ENCODE measurements at places on chromosomes 7 and 10.

- no peak for DNase-seq
Observed at GRCh38 chr7:4707217-4707741, 25.2 kb downstream of the FOXK1 start.

GRCh38 chr10:112666094-112666493, 219.1 kb downstream of the VTI1A start:
- DNase-seq: no peak

DNA sequence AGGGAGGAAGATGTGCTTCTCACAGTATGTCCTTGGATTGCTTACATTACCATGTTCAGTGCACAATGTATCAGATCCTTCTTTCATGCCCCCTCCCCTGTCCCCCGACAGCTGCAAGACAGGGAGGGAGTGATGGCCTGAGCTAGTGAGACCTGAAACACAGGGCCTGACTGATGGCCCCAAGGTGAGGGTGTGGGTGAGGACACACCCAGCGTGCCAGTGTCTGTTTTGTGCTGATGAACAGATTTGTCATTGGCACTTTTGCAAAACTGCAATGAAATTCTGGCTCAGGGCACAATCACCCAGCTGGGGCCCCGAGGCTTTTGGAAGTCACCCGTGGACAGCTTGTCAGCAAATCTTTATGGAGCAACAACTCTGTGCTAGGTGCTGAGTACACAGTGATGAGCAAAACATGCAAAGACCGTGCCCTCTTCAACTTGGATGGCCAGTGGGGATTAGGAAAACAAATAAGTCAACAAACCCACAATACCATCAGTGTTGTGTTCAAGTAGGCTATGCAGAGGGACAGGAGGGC, 59.4 kb upstream of the EMX2 start:
- DNase-seq: no peak

GRCh38 chr10:2660276-2660675, 407.1 kb upstream of the PFKP start:
- DNase-seq: no peak

DNA sequence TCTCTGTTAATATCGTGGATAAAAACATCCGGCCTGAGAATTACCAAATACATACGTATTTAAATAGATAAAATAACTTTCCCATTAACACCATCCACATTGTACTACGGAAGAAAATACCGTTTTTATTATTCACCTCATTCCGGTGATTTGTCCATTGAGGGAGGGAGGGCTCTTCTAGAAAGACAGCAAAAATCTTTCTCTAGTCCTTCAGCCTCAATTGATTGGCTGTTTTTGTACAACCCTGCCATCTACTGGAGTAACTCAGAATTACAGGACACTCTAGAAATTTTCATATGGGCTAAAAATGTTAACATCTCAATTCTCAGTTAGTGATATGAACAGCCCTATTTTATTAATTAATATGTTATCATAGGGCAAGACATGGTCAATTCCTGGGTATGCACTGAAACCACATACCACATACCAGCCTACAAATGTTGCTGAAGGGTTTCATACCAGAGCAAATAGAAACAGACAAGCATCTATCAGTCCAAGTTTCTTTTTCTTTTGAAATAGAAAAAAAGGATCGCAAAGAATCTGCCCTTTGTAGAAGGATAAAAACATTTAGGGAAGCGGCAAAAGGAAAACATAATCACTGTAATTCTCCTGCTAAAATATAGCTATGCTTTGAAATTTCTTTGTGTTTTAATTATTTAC, 55.8 kb upstream of the CDCA7L start:
- no peak for DNase-seq

- no peak for DNase-seq
Observed at GRCh38 chr10:63268149-63268797, 135.1 kb downstream of the NRBF2 start.

DNA sequence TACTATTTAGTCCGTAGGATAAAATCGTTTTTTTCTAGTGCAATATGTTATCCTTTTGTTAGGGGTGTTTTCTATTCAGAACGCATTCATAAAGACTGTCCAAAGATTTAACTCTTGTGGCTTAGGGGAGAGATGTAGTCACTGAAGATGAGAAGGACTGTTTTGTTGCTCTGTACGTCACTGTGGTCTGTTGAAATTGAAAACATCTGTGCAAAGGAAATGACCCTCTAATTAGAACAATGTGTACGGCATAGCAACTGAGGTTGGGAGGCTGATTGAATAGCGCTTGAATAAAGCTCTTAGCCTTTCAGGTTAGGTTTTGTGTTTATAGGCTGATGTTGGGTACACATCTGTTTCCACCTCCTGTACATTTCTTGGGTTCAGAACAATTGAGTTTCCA, 453.4 kb upstream of the AKR1E2 start:
- DNase-seq: no peak

DNA sequence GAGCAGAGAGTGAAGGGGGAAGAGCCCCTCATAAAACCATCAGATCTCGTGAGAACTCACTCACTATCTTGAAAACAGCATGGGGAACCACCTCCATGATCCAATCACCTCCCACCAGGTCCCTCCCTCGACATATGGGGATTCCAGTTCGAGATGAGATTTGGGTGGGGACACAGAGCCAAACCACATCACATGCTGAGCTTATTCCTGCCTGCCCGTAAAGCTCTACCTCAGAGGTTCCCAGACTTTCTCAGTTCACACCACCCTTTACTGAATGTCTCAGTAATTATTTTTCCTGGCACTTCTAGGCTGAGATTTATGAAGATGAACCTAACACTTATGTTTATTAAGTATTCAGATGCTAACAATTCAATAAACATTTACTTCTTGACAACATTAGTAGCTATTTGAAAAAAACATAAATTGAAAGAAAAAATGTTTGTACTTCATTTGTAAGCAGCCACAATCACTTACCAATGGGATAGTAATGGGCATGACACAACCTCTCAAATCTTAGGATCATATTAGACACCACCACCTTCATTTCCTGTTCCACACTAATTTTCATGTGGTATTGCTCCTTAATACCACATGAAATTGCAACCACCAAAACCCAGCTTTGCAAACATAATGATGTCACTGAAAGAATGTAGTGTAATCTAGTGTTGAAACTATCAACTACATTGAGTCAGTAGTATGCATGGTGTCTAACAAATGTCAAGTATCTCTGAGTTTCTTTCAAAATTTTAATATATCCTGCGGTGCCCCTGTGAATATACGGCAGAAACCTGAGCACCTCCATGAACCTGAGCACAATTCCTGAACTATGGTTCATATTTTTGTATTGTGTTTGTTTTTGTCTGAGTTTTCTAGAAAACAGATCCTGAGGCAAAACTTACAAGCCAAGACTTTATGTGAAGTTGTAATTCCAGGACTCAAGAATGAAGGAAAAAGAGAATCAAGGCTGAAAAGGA, 4.5 kb upstream of the DGKI start:
- no peak for DNase-seq

DNA sequence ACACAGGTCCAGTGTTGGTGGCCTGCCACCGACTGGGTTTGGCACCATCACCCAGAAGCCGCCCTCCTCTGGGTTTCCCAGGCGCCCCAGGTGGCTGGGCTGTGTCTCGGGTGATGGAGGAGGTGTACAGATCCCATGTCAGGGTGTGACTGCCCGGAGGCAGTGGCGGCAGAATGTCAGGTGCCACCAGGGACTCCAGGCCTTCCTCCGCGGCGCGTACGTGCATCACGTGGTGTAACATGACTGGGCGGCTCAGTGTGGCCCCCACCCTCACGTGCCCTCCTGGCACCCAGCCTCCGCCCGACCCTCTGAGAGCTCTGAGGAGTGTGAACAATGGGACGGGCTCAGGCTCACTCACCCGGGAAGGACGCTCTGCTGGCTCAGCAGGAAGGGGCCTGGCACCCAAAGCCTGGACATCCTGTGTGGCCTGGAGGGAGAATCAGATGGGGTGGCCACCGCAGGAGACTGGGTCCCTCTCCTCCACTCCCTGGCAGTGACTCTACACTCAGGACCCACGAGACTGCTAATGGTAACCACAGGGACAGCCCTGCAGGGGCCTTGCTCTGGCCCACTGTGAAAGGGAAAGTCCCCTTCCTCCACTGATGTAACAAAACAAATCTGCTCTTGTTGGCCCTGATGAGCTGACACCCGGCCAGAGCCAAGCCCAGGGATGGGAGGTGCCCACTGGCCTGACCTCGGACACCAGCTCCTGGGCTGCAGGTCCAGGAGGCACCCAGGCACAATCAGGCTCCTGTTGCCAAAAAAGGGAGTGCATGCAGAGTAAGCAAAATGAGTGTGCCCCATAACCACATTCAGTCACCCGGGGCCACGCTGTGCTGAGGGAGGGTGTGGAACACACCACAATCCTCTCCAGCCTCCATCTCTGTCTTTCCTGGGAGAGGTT, 164.8 kb downstream of the PRKAG2 start:
- DNase-seq: no peak

- DNase-seq: no peak
Observed at GRCh38 chr7:128099204-128099671, 68.0 kb upstream of the LRRC4 start.

- DNase-seq: no peak
Observed at GRCh38 chr10:17249820-17250219, 21.8 kb downstream of the VIM start.

- DNase-seq: no peak
Observed at GRCh38 chr10:91206837-91207474, 13.5 kb upstream of the PCGF5 start.

DNA sequence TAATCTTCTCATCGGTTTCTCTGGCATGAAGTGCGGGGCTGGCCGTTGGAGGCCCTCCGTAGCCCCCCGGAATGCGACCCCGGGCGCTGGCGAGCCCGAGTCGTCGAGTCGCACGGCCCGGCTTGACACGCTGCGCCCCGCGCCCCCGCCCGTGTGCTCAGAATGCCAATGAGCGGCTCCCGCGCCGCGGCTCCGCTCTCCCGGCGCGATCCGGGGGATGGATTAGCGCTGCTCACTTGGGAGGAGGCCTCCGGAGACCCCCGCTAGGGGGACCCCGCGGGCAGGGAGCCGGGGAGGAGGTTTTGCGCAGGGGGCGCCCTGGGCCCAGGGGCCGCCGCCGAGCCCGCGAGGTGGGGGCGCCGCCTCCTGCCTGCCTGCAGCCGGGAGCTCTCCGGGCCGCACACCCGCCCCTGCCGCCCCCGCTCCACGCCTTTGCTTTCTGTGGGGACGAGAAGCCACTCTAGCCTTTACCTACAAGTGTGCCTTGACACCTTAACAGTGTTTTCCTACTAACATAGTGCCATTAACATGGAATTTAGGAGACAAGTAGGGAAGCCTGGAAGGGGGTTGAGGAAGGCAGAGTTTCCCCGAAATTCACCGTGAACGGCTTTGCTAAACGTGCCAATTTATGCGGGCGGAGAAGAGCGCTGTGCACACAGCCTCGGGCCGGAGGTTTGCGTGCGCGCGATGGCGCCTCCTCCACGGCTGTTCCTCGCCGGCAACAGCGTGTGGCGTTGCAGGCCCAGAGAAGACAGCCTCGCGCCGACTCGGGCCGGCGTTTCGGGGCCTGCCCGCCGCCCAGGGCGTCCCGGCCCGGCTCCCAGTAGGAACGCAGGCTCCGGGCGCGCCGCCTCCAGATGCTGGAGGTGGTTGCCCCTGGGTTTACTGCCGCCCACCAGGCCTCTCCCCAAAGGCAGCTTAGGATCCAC, 7.1 kb downstream of the SHH start:
- no peak for DNase-seq

GRCh38 chr7:97020996-97021746, 3.5 kb downstream of the DLX5 start:
- DNase-seq: no peak

GRCh38 chr7:20504060-20504459, 111.4 kb upstream of the ABCB5 start:
- DNase-seq: no peak

DNA sequence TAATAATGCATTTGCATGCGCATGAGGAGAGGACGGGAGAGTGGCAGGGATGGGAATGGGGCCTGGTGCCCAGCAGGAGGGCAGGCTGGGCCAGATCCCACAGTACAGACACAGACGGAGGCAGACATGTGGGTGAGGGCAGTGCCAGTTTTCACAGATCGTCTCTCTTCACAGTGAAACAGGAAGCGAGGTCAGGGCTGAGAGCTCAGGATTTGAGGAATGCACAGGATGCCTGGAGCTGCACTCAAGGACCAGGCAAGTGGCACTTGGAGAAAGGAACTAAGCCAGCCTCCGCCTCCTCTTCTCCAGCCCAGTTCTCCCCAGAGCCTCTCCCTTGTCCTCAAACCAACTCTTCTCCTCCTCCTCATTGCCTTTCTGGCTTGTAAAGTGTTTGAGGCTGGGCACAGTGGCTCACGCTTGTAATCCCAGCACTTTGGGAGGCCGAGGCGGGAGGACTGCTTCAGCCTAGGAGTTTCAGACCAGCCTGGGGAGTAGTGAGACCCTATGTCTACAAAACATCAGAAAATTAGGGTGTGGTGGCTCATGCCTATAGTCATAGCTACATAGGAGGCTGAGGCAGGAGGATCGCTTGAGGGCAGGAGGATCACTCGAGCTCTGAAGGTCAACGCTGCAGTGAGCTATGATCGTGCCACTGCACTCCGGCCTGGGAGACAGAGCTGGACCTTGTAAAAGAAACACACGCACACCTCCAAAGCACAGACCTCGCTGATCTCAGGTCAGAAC, 115.2 kb downstream of the HIP1 start:
- DNase-seq: no peak

- no peak for DNase-seq
Observed at GRCh38 chr10:99467236-99467999, 37.0 kb upstream of the GOT1 start.

GRCh38 chr10:74929197-74929596, 102.8 kb downstream of the KAT6B start:
- DNase-seq: no peak

DNA sequence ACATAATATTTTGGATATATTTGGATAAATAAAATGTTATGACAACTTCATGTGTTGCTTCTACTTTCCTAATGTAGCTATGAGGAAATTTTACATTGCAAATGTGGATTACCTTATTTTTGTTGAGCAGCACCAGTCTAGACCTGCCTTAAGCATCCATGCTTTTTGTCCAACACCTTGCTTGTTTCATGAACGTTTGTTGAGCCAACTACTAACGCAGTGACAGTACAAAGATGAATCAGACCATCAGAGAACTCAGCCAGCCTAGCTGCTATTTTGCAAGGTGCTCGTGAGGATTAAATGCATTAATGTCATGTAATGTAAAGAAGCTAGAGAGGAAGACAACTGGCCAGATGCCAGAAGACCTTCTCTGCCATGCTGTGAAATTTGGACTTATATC, 1.1 kb upstream of the ZC3HAV1L start:
- no peak for DNase-seq

DNA sequence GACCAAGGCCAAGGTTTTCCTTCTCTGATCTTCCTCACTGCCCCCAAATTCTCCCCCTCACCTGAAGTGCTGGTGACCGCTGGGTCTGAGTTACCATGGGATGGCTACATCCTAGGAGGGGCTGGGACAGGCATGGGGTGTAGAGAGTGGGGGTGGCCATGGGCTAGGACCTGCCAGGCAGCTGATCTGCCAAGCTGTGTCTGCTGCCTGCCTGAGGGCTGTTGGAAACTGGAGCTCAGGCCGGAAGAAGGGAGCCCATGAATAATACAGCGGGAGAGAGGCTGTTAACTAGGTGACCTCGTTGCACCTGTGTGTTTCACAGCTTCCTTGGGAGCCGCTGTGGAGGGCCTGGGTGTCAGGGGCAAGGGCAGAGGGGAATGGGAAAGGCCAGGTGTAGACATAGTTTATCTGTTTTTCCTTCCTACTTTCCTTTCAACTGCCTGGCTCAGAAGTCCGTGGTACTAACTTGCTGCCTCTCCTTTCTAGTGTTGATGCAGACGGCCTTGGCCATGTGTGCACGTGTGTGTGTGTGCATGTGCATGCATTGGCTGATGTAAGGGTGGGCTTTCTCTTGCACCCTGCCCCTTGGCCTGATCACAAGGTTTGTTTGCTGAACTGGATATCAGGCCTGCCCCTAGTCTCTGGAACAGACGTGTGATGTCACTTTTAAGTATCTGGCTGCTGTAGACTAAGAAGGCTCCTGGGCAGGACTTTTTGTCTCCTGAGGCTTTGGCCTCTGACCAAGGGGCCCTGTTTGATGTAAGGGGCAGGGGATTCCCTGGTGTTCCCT, 11.9 kb downstream of the CDH23 start:
- DNase-seq: no peak

All from stimulated activated CD8-positive, alpha-beta memory T cell treated with anti-CD3 and anti-CD28 coated beads, Interleukin-15, amount 100 ng/mL, for 4 hours (primary cell).